ENCODE measurements at places on chromosomes 2 and 18.

DNA sequence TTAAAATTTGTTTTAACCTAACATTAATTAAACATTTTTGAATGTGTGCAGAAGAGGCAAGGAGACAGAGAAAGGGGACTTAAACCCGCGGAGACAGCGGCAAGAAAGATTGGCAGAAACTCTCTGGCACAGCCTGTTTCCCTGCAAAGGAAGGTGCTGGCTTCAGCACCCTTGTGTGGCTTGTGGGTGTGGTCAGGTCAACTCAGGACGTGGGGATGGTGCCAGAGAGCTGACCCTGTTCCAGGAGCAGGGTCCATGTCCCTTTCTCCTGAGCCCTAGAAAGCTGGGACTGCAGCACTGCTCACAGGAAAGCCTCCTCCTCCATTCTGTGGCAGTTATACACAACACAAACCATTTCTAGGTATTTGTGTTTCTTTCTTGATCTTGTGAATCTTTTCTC, 176.2 kb upstream of the ST6GAL2 start:
- no peak for DNase-seq

- no peak for DNase-seq
These were observed 443.5 kb upstream of the SLC14A2 start for GRCh38 chr18:45171679-45172191.

GRCh38 chr2:185790361-185790760, 51.8 kb downstream of the FSIP2 start:
- DNase-seq: no peak

GRCh38 chr2:28640260-28640907, 111.2 kb upstream of the PPP1CB start:
- DNase-seq: no peak

DNA sequence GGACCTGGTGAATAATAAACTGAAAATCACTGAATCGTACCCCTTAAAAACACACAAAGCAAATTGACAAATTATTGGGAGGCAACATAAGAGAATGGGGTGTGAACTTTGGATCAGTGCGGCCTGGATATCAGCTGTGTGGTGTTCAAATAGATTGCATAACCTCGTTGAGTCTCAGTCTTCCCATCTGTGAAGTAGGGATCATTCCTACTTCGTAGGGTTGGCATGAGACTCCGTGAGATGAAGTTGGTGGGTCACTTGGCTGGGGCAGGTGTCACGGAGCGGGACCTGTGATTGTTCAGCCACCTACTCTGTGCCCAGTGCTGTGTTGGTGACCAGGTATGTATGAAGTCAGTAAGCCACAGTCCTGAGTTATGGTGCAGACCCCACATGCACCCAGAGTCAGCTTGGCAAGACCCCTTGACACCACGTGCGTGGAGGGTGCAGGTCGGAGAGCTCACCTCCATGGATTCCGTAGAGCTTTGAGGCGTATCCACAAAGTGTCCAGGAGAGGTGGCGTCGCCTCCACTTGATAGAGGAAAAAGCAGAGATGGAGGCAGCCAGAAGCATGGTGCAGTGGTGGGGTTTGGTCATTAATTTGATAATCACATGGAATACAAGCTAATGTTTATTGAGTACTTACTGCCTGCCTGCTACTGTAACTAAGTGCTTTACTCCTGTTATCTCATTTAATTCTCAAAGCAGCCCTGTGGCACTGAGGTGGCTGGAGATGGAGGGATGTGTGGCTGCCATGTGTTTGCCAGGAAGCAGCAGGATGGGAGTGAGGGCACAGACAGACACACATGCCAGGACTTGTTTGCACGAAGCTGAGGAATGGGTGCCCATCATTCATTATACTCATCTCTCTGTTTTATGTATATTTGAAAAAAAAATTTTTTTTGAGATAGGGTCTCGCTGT, 35.8 kb downstream of the HPCAL1 start:
- no peak for DNase-seq

DNA sequence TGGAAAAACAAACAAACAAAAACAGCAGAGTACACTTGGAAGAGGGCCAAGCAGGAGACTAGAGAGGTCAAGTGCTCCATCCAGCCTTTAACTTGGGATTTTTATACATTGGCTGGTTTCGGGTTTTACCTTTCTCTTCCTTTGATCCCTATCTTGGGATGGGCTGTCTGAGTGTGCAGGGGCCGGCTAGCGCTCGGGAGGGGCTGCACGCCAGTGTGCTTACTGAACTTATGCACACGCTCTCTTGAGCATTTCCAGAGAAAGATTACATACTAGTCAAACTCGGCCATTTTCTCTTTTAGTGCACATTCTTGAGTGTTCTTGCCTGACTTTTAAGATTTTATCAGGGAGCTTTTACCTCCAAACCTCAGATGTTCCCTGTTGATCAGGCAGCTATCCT, 707.8 kb downstream of the DSC3 start:
- no peak for DNase-seq

DNA sequence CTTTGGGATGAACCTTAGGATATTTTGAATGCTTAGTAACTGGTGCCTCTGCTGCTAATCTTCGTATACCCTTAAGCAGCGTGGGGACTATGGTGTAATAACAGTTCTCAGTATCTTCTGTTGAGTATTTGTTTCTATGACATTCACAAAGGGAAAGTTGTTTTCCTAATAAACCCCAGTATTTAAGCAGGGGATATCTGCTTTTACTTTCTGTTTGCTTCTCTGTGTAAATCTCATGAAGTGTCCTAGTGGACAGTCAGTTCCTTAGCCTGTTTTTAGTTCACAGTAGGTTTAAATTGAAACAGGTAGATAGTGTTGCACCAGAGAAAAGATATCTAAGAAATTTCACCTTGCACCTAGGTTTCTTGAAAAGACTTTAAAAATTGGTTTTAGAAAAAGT, 14.9 kb downstream of the KIAA1328 start:
- DNase-seq: no peak

DNA sequence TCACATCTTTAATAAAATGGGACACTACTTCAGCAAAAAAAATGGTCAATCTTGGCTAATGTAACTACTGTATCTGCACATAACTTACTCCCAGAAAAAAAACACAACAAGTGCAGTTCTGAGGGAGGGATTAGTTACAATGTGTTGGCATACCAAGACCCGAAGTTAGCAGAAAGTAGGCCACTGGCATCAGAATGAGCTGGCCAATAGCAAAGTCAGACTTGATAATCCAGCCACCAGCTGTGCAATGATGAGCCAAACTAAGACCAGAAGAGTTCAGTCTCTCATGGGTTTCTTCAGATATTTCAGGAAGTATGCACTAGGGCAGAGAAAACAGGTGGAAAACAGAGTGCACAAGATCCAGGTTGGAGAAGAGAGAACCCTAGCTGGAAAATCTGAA, 65.3 kb downstream of the OLA1 start:
- DNase-seq: no peak

GRCh38 chr2:65746931-65747675, 314.7 kb upstream of the SPRED2 start:
- no peak for DNase-seq

GRCh38 chr2:148459377-148459778, 185.2 kb upstream of the EPC2 start:
- DNase-seq: no peak

DNA sequence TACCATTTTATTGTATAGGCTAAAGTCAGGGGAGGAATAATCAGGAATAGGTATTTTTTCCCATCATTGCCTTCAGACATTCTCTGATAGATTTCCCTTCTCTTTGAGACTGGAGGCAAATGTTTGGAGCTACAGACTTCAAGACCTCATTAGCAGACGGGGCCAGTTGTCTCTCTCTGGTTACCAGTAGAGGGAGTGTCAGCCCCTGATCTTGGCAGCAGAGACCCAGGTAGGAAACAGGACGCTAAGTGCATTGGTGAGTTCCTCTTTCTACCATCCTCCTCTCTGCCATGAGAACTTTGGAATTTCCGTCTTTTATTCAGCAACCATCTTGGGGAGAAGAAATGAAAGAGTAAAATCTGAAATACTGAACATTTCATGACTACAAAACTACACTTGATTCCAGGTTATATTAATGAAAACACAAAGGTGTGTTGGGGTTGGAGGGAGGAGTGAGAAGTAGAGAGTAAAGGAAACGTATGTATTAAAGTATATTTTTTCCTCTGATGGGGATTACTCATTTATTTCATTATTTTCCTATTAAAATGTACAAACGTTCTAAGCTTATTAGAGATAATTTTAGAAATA, 186.2 kb upstream of the GCFC2 start:
- DNase-seq: no peak

DNA sequence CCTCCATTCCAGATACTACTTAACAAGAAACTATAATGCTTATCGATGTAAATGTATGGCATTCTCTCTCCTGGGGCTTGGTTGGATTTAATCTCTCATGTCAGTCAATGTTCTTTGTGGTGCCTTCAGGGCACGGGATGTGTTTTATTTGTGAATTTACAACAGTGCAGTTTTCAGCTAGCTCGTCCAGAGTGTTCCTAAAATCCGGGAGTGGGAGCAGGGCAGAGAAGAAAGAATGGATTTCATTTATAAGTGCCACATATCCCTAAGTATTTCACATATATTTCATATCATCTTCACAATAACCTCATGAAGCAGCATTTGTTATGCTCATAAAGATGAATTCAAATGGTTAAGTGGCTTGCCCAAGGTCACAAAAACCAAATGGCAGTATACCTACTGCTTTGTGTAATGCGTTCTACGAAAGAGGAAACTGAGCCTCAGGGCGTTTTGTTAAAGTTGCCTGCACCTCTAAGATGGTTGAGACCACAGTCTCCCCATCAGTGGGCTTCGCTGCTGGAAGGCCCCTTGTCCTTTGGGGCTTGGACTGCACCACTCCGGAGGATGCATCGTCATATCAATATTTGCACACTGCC, 134.7 kb upstream of the MGAT5 start:
- no peak for DNase-seq

DNA sequence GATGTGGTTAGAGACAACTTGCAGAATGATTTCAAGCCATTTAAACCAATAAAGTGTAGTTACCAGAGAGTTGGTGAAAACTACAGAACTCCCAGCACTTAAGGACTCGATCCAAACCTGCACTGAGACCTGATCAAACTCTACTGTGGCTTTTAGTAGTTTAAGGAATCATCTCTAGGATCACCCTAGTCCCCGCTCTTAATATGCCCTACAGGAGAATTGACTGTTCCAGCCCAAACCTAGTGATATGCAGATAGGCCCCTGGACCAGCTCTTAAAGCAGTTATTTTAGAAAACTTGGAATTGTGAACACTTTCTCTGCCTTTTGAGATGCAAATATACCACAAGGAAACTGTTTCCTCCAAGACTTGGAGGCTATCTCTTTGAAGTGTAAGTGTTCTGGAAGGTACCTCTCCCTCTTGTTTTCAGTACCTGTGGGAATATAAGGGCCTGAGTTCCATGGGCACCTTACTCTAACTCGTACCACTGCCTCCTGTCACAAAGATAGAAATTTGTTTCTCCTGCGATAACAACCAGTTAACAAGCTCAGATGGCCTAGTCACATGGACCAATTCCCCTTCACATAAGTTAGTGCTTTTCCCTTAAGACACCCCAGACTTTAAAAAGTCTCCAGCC, 1367.2 kb upstream of the SLC39A10 start:
- no peak for DNase-seq

DNA sequence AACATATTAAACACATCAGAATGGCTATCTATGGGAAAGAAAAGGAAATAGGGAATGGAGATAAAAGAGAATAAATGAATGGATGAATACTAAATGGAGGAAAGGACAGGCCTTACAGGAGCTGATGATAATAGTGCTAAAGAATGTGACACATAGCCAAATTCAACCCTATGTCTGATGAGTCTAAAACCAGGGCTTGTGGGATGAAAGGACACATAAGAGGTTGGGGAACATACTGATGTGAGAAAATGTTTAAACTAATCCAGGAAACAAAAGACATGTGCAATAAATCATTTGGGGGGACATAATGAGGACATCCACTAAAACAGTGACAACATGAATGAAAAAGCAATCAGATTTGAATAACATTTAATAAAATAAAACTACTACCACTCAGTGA, 120.0 kb downstream of the DYM start:
- no peak for DNase-seq

DNA sequence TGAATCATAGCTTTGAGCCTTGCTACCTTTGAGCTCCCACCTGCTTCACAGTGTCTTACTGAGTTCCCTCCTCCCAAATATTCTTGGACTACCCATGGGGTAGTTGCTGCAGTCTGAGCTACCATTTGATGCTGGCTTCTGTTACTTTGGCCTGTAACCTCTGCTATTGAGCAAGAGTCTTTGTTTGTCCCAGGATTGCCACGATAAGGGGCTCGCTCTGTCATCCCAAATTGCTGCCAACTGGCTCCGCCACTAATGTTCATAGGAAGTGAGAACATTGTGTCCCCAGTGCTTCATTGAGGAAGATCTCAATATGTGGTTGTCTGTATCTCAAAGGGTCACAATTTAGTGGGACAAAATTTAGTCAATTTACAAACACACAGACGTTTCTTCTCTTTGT, 103.8 kb downstream of the TRIM43 start:
- DNase-seq: no peak

- DNase-seq: no peak
These were observed 1.0 kb upstream of the ANKRD62 start for GRCh38 chr18:12092398-12093229.

DNA sequence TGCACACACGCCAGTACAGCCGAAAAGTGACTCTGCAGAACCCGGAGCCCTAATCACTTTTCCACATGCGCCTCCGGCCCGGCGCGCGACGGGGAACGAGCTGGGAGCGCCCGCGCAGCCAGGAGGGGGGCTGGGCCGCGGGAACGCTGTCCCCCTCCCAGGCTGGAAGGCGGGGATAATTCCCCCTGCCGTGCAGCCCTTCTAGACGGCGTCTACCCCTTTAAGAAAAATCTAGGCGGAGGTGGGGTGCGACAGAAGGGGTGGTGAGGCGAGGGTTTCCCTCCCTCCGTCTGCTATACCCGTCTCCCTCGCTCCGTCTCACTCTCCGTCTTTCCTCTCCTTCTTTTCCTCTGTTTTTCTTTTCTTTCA, 2.4 kb downstream of the CYP26B1 start:
- DNase-seq: no peak

DNA sequence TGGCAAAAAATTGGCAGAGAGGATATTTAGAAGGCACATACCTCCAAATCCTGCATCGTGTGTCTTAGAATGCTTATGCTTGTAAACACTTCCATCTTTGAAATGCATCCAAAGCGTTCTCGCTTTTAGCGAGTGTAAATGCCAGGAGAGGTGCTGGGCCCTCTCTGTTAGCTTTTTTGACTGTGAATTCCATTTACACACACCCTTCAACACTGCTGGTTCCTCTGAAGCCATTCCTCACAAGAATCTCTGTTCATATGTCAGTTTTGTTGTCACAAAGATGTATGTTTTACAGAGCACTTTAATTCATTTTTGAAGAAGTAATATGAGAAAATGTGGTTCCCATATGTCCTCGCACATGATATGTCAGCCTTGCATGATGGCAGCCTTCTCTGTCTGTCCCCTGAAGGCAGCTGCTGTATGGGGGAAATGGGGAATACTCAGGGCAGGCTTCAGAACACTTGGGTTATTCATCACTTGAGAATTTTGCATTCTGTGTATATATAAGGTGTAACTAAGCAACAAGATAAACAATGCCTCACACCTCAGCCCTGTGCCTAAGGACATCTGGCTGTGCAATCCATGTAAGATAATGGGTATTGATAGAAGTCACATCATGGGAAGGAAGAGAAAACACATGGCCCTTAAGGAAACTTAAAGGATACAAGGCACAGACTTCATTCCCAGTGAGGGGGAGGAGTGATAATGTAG, 52.3 kb downstream of the RAB27B start:
- no peak for DNase-seq

- DNase-seq: no peak
These were observed 244.4 kb downstream of the ALK start for GRCh38 chr2:29676886-29677453.

GRCh38 chr18:34932363-34932762, 108.8 kb upstream of the MAPRE2 start:
- DNase-seq: no peak
